Activated naive CD4-positive, alpha-beta T cell treated with Interleukin-2 at 50 U/mL for 16 hours (primary cell): ENCODE measurements at places on chromosomes 3 and 15.

DNA sequence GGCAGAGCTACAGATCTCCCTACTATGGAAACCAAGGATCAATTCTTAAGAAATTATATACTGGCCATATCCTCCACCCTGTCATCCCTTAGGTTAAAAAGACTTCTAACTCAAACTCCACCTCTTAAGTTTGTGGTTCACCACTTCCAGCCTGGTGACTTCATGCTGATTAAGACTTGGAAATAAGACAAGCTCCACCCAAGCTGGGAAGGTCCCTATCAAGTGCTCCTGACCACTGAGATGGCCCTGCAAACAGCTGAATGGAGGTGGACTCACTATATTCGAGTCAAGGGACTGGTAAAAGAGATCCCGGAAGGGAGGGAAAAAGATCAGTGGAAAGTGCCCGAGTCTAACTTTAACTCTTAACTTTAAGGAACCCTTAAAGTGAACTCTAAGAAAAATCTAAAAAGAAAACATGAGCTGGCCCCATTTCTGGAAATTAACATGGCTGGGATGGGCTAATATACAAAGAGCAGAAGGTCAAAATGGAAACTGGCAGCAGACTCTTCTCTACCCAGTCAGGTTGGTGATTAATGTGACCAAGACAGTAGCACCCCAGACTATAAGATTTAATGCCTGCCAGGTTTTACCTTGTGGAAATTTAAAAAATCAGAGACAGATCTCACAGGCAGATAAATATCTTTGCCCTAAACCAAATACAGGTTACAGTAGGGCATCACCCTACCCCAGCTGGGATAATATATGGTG is 43.9 kb downstream of the PPCDC start:
- peak; percentile 33 for DNase-seq

DNA sequence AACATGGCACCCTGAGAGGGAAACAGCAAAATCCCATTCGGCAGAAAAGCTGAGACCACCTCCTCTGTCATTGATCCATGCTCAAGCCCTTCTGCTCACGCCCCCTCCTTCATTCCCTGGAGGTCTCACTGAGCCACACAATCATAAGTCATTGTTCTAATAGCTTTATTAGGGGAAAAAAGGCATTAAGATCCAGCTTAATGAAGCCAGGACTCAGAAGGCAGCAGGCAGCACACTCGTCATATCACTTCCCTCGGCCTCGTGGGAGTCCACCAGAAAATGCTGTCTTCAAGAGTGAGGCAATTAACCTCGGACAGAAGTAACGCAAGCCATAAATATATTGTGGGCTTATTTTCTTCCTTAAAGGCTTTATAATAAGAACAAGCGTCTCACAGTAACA is 153.9 kb upstream of the PPP2R3A start:
- DNase-seq: no peak

DNA sequence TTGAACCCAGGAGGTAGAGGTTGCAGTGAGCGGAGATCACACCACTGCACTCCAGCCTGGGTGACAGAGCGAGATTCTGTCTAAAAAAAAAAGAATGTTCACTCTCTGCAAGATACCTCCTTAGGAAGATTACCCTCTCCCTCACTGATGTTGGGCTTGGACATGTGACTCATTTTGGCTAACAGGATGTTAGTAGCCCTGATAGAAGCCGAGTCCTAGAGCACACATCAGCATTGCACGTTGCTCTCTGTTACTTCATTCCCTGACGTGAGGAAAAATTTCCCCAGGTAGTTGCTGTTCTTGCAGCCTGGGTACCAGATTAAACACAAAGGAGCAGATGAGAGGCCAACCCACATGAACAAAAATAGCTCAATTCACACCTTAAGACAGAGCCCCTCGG is 78.1 kb upstream of the PRICKLE2 start:
- DNase-seq: no peak

DNA sequence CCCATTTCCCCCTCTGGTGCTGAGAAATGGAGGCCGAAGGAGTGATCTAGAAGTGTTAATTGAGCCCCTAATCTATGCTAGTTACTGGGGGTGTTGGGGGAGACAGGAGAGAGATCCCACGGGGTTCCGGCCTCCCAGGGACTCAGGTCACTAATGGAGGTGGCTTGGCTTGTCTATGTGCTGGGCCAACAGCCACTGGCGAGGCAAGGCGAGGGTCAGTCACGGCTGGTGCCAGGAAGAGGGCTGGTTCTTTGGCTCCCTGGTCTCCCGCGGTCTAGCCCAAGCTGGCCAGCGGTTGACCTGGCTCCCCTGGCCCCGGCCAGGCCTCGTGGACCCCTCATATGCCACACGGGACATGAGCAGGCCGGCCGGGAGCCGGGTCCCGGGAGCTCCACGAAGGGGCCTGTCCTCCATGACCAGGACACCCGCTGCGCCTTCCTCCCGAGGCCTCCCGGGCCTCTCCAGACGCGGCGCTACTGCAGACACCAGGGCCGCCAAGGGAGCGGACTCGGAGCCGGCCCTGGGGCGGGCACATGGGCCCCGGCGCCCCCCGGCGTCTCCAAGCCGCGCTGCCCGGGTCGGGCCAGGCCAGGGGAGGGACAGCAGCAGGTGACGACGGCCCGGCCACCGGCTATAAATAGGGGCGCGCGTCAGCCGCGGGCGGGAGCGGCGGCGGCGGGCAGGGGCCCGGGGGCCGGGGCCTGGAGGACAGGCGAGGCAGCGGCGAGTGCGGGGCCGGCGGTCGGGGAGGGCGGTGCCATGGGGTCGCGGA is at the start of gene ALPK3:
Gene ALPK3 (plus strand): TSS at position 663 of the 772 bp plus-strand sequence. CDS start 97 bp downstream, at position 760.
- DNase-seq: no peak

DNA sequence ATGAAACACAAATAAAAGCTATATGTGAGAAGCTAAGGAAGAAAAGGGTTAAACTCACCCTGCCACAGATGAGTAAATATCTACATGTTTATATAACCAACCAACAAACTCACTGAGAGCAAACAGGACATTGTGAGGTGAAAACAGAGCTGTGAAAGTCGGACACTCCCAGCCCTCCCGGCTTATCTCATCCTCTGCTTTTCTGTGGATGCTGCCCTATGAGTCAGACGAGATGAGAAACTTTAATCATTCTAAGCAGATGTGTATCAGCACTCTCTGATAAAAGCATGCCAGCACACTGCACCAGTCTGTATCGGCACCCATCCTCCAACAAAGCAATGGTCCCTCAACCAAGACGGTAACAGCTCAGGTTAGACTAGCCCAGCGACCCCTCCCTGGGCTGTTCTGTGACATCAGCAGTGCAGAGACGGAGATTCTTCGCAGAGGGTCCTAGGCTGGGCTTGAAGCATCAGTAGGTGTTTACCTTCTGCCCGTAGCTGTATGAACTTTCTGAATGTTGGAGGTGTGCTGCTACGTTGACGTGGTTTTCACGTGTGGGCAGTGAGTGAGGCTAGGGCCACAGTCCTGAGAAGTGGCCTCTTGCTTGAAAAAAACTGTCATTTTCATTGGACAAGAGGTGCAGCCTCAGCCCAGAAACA is 119.8 kb upstream of the ALDH1A3 start:
- no peak for DNase-seq

GRCh38 chr3:161325059-161325458 is 46.3 kb downstream of the SPTSSB start:
- no peak for DNase-seq

DNA sequence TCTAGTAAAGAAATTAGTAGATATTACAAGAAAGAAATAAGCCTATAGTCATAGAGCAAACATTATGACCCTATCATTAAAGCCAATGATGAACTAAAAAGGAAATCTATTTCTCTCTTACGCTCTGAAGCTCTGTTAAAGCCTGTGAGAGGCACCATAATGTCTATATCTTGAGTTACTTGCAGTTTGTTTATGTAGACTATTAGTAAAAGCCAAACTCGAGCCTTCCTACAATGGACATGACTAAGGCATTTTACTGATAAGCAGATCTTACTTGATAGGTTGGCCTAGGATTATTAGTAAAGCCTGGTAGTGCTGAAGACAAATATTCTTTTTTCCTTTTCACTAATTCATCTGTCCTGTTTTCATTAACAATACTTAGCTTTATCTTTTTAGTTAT is 32.7 kb downstream of the LRRC3B start:
- no peak for DNase-seq

DNA sequence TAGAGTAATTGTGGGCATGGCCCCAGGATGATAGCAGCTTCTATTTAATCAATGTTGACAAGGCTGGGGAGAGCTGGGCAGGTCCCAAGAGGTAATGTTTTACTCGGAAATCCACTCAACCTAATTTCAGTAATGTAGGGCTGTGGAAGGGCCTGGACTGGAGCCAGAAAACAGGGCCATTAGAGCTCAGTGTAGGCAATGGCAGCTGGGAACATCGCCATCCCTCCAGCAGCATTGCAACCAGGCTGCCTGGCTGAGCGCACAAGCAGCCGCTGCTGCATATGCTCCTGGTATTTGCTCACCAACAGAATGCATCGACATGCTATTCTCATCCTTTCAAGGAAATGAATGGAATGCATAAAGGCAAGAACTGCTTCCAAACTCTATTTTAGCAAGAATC is 90.0 kb downstream of the GAP43 start:
- no peak for DNase-seq

DNA sequence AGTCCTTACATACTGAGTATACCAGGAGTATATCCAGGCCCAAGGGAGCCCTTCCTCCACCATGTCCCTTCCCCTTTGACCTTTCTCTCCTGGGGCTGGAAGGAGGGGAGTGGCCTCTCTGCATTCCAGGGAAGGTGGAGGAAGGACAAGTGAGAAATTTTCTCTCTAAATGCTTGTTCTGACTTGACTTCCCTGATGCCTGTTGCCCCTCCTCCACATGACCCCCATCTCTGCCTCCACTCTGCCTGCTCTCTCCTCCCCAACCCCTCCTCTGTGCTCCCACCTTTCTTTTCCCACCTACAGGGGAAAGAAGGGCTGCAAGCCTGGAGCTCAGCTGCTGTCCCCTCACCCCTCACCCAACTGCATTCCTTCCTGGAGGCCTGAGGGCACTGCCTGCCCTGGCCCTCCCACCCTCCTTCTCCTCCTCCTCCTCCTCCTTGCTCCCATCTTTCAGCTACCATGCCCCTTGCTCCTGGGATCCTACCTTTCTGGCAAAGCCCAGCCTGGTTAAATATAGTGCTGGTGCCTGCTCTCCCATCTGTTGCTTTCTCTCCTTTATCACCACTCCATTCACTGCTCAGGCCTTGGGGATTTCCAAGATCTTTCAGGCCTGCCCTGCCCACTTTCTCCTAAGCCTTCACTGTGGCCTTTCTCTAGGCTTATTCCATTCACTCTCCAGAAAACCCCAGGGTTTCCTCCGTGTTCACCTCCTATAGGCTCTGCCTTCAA is 8.5 kb upstream of the DAG1 start:
- no peak for DNase-seq

- DNase-seq: no peak
These were observed 6.2 kb downstream of the UBE2E1 start for GRCh38 chr3:23811919-23812318.

- DNase-seq: no peak
These were observed 65.8 kb downstream of the CTNNB1 start for GRCh38 chr3:41265011-41265545.

GRCh38 chr3:143604402-143605185 is 243.7 kb downstream of the SLC9A9 start:
- no peak for DNase-seq

DNA sequence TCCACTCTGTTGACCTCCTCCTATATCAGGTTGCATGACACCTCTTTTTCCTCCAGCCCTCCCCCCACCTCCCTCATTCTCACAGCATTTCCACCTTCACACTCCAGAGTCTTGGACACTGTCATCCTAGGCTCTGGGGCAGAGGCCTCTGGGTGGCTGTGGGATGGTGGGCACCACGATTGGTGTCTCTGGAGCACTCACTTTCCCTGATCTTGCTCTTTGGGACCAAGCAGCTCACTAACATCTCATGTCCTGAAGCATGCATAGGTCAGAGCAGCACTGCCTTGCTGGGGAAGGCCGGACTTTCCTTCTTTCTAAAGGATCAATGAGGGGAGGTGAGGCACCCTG is 14.9 kb downstream of the ZBTB47 start:
- no peak for DNase-seq

DNA sequence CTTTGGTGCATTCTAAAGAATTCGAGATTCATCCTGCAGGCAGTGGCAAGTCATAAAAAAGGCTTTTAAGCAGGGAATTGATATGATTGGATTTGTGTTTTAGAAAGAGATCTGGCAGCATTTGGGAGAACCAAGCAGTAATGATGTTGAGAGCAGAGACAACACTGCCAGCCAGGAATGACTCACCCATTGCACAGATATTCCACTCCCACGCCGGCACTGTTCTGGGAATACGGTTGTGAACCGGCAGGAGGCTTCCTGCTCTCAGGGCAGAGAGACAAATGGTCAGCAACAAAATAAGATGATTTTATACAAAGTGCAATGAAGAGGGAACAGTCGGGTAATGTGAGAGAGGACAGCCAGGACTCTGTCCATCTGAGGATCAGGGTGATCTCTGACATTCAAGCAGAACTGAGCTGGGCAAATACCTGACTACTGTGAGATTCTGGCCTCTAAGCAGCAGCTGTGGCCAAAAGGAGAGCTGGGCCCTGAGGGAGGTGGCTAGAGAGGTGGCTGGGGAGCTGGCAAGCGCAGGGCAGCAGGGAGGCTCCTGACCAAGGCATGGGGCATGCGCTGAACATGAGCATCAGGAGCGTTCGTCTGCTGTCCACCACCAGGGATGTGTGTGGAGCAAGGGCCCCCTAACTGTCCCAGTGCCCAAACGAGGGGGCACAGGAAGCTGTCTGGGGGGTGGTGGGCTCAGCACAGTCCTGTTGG is 56.1 kb upstream of the PLXNA1 start:
- DNase-seq: no peak

DNA sequence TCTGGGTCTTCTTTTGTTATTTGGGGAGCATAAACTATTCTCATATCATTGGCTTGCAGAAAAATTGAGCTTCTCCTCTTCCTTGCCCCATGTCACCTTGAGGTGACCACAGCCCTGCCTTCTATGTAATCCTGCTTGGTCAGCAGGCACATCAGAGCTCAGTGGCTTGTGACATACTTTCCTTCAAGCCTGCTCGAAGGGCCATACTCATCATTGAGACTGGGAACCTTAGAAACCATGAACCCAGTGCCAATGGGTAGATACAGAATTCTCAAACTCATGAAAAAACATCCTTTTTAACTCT is 3.7 kb upstream of the CCR2 start:
- DNase-seq: no peak

DNA sequence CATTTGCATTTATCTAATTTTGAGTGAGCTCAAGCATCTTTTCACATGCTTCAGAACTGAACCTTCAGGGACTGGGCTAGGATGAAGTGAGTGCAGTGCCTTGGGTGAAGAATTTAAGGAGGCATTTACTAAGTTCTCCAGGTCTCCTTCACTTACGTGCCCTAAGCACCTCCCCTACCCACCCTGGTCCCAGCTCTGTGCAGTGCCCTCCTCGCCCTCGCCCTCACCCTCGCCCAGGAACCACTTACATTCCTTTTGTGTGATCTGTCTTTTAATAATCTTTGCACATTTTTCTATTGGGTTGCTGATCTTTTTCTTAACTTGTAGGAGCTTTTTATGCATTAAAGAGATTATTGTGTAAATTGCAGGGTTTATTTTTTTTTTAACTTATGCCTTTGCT is 322.6 kb downstream of the THSD4 start:
- no peak for DNase-seq
